ENCODE measurements at places on chromosomes 7 and 10. TPM values are rescaled to one million over a fixed set of nuclear protein-coding genes. Genes with fewer than 3 reads are reported as not detected.
A peak's percentile ranks its signal among the peaks of the same experiment; 100 is the strongest.

DNA sequence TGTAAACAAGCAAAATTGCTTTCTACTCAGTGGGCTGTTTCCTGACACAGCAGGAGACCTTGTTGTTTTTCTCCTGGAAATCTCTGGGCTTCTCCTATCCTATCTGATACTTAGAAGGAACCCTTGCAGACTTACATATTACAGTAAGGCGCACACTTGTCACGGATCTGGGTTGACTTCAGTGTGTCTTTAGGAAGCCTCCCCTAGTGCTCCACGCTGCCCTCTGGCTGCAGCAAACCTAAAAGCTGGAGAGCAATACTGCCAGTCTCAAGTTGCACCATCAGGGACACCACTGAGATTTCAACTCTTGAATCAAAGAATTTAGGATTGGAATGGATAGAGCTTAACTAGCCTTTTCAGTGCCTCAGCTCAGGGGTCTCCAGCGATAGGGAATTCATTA lies 495.3 kb downstream of the LRMDA start:
- no peak for DNase-seq

DNA sequence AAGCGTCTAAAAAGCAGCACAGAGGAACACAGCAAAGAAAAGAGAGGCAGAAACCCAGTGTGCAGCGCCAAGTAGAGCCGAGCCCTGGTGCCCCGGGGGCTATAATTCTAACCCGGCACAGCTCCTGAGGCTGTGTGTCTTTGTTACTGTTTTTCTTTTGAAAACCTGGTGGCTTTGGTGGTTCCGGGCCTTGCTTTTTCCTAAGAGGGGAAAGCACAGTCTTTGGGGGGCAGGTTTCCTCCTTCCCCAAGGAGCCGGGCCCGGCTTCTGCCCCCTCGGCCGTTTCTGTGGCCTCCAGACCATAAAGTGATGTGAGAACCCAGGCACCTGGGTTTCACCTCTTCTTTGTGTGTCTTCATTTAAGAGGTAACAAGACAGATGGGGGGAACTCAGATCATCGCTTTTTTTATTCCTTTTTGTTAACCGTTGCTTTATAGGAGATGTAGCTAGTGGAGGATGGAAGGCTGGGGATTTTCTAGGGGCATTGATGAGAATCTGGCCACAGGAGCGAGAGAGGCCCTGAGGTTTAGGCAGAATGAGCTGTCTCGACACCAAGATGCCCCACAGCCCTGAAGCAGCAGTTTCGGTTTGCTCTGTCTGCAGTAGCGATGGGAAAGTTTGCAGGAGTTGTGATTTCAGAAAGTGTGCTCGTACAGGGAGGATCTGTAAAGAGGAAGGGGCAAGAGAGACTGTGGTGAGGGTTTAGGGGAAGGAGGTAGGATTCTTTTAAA lies 367.8 kb upstream of the GALNT17 start:
- DNase-seq: no peak

DNA sequence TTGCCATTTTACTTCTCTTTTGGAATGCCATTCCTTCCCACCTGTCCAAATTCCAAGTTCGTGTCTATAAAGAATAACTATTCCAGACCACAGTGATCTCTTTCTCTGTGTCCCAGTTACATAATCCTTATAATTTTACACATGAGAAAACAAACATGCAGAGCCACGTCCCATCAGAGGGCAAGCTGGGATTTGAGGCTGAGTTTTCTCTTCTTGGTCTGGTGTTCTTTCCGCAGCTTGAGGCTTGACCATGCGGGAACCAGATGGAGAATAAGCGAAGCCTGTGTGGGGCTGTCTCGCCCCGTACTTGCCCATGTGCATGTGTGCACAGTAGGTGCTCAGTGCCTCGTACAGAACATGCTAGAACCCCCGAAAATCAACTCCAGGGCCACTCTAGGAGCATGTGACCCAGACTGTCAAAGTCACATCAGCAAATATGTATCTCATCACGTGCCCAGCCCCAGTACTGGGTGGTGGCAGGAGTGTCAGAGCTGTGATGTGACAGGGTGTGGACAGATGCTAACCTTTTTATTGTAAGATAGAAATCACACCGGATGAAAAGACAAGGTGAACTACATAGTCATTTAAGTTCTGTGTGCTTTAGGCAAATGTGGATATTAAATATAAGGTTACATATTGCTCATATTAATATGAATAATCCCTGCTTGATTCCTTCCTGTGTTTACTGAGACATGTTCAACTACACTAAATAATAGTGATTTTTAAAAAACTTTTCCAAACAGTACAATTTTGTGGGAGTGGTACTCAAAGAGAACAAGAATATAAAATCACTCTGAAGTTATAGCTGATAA lies 3.2 kb downstream of the INSIG1 start:
- no peak for DNase-seq

C7orf57 gene
- polyA plus RNA-seq: 0.18 TPM

SMO gene
- 30.5 TPM for polyA plus RNA-seq

- DNase-seq: no peak
These were observed 16.5 kb downstream of the ANLN start for GRCh38 chr7:36406156-36406555.

- DNase-seq: no peak
These were observed 122.5 kb downstream of the RELN start for GRCh38 chr7:103866919-103867318.

OSBPL3 gene
- 5.1 TPM for polyA plus RNA-seq

DNA sequence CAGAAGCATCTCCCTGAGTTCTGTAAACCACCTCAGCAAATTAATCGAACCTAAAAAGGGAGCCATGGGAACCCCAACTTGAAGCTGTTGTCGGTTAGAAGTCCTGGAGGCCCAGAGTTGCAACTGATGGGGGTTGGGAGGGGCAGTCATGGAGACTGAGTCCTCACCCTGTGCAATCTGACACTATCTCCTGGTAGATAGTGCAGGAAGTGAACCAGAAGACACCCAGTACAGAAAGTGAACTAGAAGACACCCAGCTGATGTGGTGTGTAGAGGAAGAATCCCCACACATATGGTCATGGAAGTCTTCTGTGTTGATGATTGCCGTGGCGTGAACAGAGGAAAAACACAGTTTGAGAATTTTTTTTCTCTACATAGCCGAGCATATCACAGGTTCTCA lies 58.8 kb upstream of the SRRM3 start:
- no peak for DNase-seq

SCIN gene
- 0.78 TPM for polyA plus RNA-seq

- DNase-seq: no peak
These were observed 259.6 kb upstream of the PPP2R2D start for GRCh38 chr10:131641231-131641630.

ADAM8 gene
- polyA plus RNA-seq: not detected

APBB1IP gene
- polyA plus RNA-seq: 1.3 TPM

DNA sequence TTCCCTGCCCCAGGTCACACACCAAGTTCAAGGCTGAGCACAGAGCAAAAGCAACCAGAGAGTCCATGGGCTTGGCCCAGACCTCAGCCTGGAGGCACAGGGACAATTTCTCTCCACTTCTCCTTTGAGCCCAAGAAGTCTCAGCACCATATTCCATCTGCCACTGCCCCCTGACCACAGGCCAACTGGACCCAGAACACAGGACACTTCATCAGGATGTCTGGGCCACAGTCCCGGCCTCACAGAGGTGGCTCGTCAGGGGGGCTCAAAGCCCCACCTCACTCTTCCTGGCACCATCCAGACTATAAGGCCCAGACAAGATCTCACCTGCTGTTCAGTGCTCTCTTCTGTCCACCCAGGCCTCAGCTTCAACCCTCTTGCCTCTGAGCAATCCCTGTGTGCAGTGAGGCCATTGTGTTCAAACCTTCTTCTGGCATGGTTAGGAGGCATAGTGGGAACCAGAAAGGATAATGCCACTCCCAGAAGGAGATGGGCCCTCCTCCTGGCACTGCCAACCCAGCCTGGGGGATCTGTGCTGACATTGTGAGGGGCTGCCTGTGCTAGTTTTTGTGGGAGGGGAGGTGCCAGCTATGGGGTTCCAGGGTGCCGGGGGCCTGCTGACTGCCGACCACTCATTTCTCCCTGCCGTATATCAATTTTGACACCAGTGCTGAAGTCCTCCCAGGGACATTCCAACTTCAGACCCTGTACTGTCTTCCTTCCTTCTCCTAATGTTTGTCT lies 49.7 kb upstream of the ANTXRL start:
- no peak for DNase-seq

GRM8 gene
- 1.1 TPM for polyA plus RNA-seq

VOPP1 gene
- 25.5 TPM for polyA plus RNA-seq

- DNase-seq: no peak
These were observed 376.1 kb upstream of the CHRM2 start for GRCh38 chr7:136492366-136492765.

DNA sequence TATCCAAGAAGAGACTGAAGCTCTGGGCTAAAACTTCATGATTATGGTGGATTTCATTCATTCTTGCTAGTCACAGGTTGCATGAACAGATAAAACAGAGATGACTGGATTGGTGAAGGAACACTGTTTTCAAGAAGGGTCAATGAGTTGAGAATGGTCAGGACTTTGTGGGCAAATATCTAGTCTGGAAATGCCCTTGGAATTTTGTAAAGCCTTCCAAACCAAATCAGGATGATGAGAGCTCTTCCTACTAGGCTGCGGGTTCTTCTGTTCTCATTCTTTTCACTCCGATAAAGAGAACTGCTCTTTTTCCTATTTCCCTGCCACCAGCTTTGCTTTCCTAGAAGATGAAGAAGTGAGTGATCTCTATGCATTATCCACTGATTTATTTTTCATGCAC lies 171.4 kb downstream of the ARID5B start:
- DNase-seq: no peak

GRCh38 chr10:73879296-73880173 lies 5.2 kb upstream of the CAMK2G start:
- DNase-seq: peak; percentile 79

GRCh38 chr10:52623761-52624160 lies 148.8 kb downstream of the MBL2 start:
- no peak for DNase-seq
